Fibroblast of lung (primary cell): ENCODE measurements at places on chromosomes 3 and 15. TPM values are rescaled to one million over a fixed set of nuclear protein-coding genes. Genes with fewer than 3 reads are reported as not detected.

Gene RPL4
- polyA plus RNA-seq, result 3,360 and 3,456 TPM in 2 replicates

Gene ARNT2
- polyA plus RNA-seq, result 29.5 and 61.2 TPM in 2 replicates

DNA sequence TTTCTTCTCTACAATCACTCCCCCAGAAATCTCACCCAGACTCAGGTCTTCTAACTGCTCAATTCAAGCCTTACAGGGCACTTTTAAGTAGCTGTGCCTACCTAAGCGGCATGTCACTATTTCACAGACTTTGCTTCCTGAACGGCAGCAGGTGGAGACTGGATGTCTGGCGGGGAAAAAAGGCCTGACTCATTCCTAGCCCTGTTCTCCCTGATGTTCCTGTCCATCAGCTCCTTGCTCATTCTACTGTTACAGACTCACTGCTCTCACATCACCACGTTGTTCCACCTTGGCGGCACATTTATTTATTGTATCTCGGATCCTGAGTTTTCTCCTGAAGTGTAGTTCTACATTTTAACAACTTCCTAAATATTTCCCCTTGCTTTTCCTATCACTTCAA lies 52.6 kb upstream of the ATP11B start:
- no peak for DNase-seq

GRCh38 chr3:125143982-125144652 lies 68.4 kb downstream of the SLC12A8 start:
- DNase-seq, result peak; percentile 84

DNA sequence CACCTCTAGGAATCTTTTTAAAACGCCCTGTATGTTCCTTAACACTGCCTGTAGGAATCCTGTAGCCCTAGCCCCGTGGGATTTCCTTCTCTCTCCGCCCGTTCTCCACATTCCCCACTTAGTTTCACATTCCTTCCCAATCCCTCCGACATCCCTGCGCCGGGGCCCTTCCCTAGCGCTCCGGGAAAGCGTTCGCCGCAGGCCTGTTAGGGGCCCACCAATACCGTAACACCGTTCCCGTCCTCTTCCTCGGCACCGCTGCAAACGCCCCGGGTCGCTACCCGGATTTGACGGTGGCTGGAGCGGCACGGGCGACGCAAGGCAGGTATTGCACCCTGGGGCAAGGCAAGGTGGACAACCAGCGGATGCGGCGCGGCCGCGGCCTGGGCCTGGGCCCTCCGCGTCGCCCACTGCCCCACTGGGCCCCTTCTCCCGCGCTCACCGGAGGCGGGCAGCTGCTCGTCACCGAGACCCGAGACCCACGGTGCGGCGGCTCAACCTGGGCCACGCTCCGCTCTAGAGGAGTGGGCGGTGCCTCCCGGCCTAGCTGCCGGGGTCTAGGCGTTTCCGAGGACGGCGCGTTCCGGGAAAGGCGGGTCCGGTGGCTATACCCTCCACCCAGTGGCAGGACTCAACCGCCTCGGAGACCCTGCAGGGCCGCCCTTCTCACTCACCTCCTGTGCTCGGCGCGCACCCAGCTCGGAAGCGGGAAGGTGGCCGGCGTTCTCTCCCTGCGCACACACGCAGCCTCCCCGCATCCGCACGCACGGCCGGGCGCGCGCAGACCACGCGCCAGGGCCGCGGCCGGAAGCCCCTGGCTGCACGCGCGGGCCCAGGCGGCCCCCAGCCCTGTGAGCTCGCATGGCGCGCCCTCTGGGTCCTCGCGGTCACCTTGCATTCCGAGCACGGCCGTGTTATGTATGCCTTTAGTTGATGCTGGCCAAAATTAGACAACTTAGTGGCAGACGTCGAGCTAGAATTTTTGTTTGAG lies at the start of gene B3GALNT1:
TSS of gene B3GALNT1 (minus strand) at position 789 of the 991 bp plus-strand sequence. CDS start 18,595 bp downstream, outside the sequence.
- peak; percentile 67 for DNase-seq
